ENCODE measurements at places on chromosomes 7 and 10. TPM values are rescaled to one million over a fixed set of nuclear protein-coding genes. Genes with fewer than 3 reads are reported as not detected.

- no peak for DNase-seq
Observed at GRCh38 chr7:136266457-136266856, 289.3 kb upstream of the MTPN start.

DNA sequence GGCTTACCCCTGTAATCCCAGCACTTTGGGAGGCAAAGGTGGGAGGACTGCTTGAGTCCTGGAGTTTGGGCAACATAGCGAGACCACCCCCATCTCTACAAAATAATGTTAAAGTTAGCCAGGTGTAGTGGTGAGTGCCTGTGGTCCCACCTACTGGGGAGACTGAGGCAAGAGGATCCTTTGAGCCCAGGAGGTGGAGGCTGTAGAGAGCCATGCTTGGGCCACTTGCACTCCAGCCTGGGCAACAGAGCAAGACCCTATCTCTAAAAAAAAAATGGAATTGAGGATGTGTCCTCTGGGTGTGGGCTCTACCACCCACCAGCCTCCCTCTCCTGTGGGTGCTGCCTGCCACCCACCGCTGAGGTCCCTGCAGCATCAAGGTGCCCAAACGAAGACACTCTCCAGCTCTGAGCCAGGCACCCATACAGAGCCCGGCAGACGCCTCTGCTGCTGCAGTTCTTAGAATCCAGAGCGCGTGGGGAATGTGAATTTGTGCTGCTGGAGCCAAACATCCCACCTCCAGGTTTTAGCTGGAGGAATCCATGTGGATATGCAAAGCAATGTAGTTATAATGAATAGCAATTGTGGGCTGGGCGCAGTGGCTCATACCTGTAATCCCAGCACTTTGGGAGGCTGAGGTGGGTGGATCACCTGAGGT, 176.0 kb upstream of the TNRC18 start:
- no peak for DNase-seq

The HABP2 gene
- total RNA-seq = not detected

- DNase-seq = no peak
Observed at GRCh38 chr7:29977886-29978651, 11.5 kb downstream of the SCRN1 start.

DNA sequence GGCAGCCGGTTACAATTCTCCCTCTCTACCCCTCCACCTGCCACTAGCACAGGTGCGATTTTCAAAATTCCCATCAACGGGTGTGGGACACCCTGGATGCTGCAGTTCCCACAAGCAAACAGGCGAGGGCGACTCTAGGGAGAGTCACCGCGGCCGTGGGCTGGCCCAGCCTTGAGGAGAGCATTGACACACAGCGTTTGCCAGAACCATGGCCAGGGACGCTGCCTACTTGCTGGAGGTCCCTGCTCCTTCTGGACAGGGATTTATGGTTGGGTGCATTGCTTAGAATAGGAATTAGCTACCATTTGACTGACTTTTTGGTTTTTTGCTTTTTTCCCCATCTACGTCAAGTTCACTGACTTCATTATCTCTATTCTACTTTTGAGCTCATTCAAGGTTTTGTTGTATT, 19.0 kb upstream of the CLDN4 start:
- DNase-seq = peak; percentile 85

The DMBT1 gene
- not detected for total RNA-seq

Data from heart left ventricle (tissue), 16 donors.